ENCODE measurements at places on chromosomes 4 and X. TPM values are rescaled to one million over a fixed set of nuclear protein-coding genes. Genes with fewer than 3 reads are reported as not detected.

Gene PTCHD1
- not detected for total RNA-seq

Gene CSAG2
- not detected for total RNA-seq

GRCh38 chrX:129653181-129653970, 1.4 kb downstream of the APLN start:
- peaks cover 3% of the 10 kb centered on the region for H3K27me3 ChIP-seq
- DNase-seq: no peak
- no peaks in the 10 kb centered on the region for H3K36me3 ChIP-seq
- H3K4me1 ChIP-seq: no peaks in the 10 kb centered on the region
- H3K27ac ChIP-seq: no peak overlapping the region

DNA sequence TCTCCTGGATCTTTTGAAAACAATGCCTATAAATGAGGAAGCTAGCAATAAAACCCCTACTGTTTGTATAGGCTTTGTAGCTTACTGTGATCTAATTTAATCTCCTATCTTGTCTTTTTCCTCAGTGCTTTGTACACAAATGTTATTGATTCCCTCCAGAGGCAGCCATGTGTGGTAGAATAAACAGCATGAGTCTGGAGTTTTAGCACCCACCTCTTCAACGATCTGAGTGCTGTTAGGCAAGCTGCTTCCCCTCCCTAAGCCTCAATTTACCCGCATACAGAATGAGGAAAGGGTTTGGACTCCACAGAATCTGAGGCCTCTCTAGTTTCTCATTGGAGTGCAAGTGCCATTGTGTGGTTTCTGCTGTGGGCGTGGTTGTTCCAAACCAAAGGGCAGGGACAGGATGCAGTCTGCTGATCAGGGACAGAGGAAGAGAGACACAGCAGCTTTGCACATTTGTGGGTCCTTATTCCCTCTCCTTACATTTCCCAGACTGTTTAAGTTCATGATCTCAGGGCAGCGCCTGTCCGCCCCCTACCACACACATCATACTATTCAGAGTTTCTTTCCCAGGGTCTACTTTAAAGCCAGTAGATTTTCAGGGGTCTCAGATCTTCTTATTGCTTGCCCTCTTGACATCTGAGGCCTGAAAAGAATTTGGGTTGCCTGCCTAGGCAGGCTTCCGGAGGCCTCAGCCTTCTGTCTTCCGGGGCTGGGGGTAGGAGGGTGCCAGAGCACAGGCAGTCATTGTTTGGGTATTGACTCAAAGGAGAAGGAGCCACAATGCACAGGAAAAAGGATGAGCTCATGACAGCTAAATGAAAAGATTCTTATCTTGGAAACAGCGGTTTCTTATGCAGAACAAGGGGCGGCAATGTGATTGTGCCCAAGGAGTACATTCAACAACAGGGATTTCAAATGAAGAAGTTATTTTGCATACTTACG, 114.9 kb upstream of the TEX13D start:
- no peak overlapping the region for H3K4me3 ChIP-seq
- no peak overlapping the region for H3K27ac ChIP-seq
- H3K4me1 ChIP-seq: no peaks in the 10 kb centered on the region
- no peaks in the 10 kb centered on the region for H3K36me3 ChIP-seq
- peak; percentile 11 for DNase-seq

- H3K4me1 ChIP-seq: peaks cover 6% of the 10 kb centered on the region
- no peak for DNase-seq
- H3K27me3 ChIP-seq: peaks cover 96% of the 10 kb centered on the region
Measured at GRCh38 chr4:84494076-84494475, 5.0 kb downstream of the NKX6-1 start.

DNA sequence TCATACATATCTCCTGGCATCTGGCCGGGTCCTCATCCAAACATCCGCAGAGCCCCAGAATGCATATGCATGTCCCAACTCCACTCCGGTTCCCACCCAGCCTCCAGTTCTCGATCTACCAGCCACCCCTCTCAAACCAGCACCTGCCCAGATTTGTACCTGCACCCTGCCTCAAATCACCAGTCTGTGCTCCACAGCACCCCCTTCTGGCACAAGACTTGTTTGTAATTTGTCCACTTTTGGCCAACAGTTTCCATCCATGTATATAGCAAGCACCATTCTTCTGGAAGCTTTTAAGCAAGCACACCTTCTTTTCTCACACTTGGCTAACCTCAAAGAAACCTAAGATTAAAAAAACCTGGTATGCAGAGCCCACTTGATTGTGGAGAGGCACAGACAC, 644.1 kb downstream of the MID1IP1 start:
- peaks cover 33% of the 10 kb centered on the region for H3K27me3 ChIP-seq
- no peak overlapping the region for H3K27ac ChIP-seq
- no peaks in the 10 kb centered on the region for H3K36me3 ChIP-seq
- no peak overlapping the region for H3K4me3 ChIP-seq
- no peaks in the 10 kb centered on the region for H3K4me1 ChIP-seq

Measured in osteoblast (primary cell).